IMR-90 (cell line): ENCODE measurements at places on chromosomes 1 and 21. TPM values are rescaled to one million over a fixed set of nuclear protein-coding genes. Genes with fewer than 3 reads are reported as not detected.

DNA sequence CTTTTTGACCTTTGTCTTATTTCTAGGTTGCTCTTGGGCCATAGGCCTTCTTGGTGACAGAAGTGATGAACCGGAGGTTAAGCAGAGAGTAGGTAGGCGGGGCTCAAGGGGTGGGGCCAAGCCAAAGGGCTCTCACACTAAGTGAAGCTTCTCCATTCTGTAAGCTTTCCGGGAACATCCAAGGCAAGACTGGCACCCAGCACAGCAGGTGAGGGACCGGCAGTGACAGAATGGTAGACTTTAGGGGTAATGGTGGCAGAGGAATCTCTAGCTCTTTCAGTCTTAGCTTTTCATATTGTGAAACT, at the start of gene TNFAIP8L2:
Gene TNFAIP8L2 (plus strand): TSS at position 135 of the 305 bp plus-strand sequence. CDS start 2,049 bp downstream, outside the sequence.
- DNase-seq: no peak

DNA sequence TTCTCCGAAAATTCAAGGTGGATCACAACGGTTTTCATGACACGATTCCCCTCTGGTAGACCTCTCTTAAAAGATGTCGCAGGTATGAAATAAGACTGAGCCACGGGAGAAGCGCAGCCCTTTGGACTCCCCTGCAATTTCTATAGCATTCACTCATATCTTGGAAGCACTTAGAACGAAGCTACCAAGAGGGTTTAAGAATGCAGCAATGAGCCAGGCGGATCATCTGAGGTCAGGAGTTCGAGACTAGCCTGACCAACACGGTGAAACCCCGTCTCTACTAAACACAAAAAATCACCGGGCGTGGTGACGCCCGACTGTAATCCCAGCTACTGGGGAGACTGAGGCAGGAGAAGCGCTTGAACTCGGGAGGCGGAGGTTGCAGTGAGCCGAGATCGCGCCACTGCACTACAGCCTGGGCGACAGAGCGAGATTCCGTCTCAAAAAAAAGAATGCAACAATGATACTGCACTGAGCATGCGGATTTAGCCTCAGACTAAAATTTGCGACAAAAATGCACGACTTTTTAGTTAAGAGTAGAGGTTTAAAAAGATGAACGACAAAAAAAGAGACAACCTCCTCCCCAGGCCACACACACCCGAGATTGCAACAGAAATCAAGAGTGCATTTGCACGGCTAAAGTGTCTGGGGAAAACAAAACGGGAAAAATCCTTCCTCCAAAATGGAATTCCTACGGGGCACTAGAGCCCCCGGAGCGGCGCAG, 743 bp downstream of the TOMM20 start:
- no peak for DNase-seq

DNA sequence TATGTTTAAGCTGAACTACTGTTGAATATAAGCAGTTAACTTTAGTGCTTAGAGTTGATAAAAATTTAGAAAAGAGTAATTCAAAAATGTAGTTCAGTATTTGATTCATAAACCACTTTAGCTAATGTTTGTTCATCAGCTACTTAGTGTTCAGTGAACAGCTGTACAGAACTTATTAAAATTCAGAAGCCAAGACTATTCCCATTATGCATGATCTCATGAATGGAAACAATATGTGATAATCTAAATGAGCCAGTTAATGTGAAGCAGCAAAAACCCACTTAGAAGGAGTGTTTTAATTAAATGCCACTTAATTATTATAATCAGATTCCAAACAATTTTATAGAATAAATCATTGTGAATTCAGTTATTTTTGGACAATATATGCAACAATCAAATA, 92.9 kb upstream of the NEGR1 start:
- no peak for DNase-seq

DNA sequence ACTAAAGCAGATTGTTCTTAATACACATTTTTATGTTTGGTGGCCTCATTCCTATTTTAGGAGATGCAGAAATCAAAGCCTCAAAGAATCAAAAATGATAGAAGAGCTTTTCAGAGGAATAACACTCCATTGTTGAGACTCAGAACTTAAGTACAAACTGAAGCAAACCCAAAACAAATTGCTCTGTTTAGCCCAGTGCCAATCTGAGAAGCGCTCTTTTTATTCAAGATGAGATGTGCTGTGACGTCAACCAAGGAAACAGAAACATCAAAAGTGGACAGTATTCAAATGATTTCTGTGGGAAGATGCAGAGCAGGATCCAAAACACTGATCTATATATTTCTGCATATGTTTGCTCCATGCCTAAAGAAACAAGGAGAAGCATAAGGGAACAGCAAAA, 18.0 kb downstream of the COLGALT2 start:
- DNase-seq: no peak

GRCh38 chr1:174391716-174392115, 56.0 kb upstream of the GPR52 start:
- DNase-seq: no peak

DNA sequence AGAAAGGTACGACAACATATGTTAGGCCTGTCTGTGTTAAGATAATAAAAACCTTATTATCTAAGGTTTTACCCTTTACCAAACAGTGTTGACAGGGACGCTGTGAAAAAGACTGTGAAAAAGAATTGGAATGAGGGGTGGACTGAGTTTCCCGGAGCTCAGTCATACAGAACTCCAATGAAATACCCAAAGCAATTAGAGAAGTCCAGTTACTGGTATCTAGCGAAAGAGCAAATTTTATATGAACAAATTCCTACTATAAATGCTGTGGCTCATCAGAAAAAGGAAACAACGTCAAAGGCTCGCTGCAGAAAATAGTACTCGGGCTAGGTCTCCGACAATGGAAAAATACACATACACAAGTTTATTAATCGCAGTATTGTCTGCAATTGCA, 708 bp upstream of the RBBP5 start:
- DNase-seq: no peak

GRCh38 chr1:156390469-156391365, 21.7 kb downstream of the RHBG start:
- no peak for DNase-seq

GRCh38 chr1:224609333-224609732, 6.8 kb upstream of the CNIH3 start:
- no peak for DNase-seq

DNA sequence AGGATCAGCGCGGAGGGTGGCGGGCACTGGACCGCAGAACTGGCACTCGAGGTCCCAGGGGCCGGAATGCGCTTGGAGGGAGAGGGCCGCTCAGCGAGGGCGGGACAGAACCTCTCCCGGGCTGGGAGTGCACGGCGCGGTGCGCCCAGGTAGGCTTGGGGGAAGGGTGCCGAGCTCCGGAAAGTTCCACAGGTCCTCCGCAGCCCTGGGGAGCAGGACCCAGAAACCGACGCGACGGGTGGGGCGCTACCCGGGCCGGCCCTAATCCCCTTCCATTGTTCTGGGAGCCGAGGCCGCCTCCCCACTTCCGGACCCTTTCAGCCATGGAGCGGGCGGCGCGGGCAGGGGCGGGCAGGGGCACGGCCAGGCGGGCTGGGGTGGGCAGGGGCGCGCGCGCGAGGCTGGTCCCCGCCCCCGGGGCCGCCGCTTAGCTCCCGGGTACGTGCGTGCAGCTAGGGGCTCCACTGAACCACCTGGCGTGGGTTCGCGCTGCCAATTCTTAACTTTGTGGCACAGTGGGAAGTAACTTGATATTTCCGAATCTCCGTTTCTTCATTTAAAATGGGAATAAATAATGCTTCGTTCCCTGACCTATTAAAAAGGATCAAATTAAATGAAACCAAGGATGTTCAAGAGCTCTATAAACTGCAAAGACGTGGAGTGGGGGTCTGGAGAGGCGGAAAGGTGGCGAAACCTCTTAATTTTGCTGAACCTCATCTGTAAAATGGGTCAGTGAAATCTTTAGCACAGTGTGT, 20.7 kb downstream of the LGR6 start:
- DNase-seq: no peak

The AMPD1 gene
- polyA plus RNA-seq: not detected in 2 replicates
